ENCODE measurements at places on chromosomes 3 and 15. TPM values are rescaled to one million over a fixed set of nuclear protein-coding genes. Genes with fewer than 3 reads are reported as not detected.

PRR20G gene
- not detected for total RNA-seq

ILDR1 gene
- not detected for total RNA-seq

IL17RE gene
- total RNA-seq = 1.7 TPM

SH3GL3 gene
- total RNA-seq = not detected

STRA6 gene
- 0.51 TPM for total RNA-seq

MEGF11 gene
- total RNA-seq = not detected

ASB14 gene
- total RNA-seq = not detected

TJP1 gene
- total RNA-seq = not detected

PPP4R2 gene
- 85.5 TPM for total RNA-seq

PPM1M gene
- total RNA-seq = 94.3 TPM

TM4SF18 gene
- total RNA-seq = not detected

FBN1 gene
- 0.49 TPM for total RNA-seq

KLHL40 gene
- not detected for total RNA-seq

PIGZ gene
- 0.76 TPM for total RNA-seq

LYSMD4 gene
- total RNA-seq = 6.6 TPM

POPDC2 gene
- total RNA-seq = 1.3 TPM

KLF15 gene
- not detected for total RNA-seq

WDR53 gene
- 16.2 TPM for total RNA-seq

CAPN3 gene
- 3.5 TPM for total RNA-seq

PCSK6 gene
- 2.7 TPM for total RNA-seq

GOLGA6L9 gene
- 3.9 TPM for total RNA-seq

SCAANT1 gene
- total RNA-seq = not detected

PIGX gene
- total RNA-seq = 43.7 TPM

ARHGAP11A gene
- total RNA-seq = 96.7 TPM

CORO2B gene
- total RNA-seq = not detected

RARB gene
- not detected for total RNA-seq

C3orf49 gene
- not detected for total RNA-seq
